Activated CD4-positive, alpha-beta T cell treated with anti-CD3 and anti-CD28 coated beads for 24 hours (primary cell): ENCODE measurements at places on chromosomes 4 and X.

GRCh38 chr4:42733380-42733779 is 76.5 kb upstream of the ATP8A1 start:
- DNase-seq: no peak

GRCh38 chr4:156291317-156291716 is 337.7 kb upstream of the CTSO start:
- DNase-seq: no peak

DNA sequence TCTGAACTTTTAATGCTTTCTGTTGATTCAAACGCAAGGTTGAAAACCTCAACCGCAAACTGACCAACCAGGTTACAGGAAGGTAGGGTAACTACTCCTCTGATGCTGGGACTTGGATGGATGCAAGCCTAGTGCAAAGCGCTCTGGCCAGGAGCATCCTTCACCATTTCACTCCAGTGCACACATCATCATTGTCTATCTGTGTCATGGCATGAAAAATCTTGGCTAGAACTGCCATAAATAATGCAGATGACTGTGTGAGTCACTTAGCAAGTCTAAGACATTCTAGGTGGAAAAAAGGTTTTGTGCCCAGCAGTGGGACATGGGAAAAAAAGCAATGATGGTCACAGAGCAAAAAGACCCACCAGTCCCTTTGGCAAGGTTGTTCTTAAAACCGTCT is 10.9 kb downstream of the ADGRA3 start:
- no peak for DNase-seq

- no peak for DNase-seq
Observed at GRCh38 chr4:1338752-1339414, 8.1 kb upstream of the UVSSA start.

- DNase-seq: no peak
Observed at GRCh38 chr4:185542626-185543315, 7.5 kb upstream of the PDLIM3 start.

GRCh38 chr4:38146383-38146782 is 186.2 kb downstream of the PTTG2 start:
- no peak for DNase-seq

- DNase-seq: no peak
Observed at GRCh38 chr4:137510557-137511265, 21.6 kb downstream of the PCDH18 start.

DNA sequence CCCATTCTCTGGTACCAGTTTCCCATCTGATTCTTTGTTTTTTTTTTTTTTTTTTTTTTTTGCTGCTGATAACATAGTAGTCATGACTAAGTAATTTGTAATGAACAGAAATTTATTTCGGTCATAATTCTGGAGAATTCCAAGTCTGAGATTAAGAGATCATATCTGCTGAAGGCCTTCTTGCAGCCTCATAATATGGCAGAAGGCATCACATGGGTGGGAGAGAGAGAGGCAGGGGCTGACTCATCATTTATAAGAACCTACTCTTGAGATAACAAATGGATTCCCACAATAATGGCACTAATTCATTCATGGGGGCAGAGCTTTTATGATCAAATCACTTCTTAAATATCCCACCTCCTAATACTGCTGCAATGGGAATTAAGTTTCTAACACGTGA is 1034.3 kb downstream of the STIM2 start:
- no peak for DNase-seq

DNA sequence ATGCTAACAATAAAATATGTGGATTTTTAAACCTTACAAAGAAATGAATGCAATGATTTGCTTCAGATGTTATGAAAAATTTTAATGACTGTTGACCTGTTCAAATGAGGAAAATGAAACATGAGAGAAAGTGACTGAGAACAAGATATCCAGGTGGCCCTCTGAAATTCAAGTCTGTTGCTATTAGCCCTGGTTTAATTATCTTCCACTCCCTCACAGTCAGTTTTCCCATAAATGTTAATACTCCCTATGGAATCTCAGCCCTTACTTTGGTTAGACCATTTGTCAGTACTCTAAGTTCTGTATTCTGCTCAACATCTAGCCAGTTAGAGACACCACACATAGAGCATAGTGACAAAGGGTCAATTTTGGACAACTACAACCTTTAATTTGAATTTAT is 327.8 kb downstream of the PDGFC start:
- no peak for DNase-seq

GRCh38 chr4:52837716-52838558 is 24.2 kb upstream of the RASL11B start:
- no peak for DNase-seq

- no peak for DNase-seq
Observed at GRCh38 chrX:69148946-69149345, 16.3 kb downstream of the PJA1 start.

DNA sequence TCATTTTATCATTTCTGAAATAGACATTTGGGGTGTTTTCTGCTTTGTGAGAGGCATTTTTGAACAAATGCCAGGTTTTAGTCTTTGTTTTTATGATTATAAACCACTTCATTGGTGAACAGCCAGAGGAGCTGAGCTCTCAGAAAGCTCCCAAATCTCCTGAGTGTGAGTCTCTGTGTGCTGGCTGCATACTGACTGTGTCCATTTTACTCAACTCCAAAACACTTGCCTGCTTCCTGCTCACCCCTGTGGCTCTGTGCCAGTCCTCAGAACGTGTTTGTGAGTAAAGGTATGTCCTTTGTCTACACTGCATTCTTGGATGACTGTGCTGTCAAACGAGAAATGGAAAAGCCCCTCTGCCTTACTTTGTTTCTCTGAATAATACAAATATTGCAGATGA is 5.4 kb upstream of the LRAT start:
- no peak for DNase-seq

- no peak for DNase-seq
Observed at GRCh38 chr4:49018718-49019295, 32.7 kb downstream of the CWH43 start.

- DNase-seq: no peak
Observed at GRCh38 chr4:1199556-1200331, 27.4 kb upstream of the SPON2 start.

- no peak for DNase-seq
Observed at GRCh38 chr4:119666653-119667091, 38.1 kb upstream of the PDE5A start.

GRCh38 chr4:173489514-173489913 is 40.5 kb downstream of the HAND2 start:
- DNase-seq: no peak

GRCh38 chr4:184961660-184962059 is 56.6 kb upstream of the HELT start:
- DNase-seq: no peak

DNA sequence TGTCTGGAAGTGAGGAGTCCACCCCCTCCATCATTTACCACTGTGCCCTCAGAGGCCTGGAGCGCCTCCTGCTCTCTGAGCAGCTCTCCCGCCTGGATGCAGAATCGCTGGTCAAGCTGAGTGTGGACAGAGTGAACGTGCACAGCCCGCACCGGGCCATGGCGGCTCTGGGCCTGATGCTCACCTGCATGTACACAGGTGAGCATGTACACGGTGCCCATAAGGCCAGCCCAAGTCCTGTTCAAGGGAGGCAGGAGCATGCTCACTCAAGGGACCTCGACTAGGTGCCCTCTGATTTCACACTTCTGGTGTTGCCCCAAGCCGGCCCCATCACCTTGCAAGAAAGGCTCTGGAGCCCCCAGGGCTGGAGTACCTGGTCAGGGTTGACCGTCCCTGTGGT is 13.4 kb upstream of the MSANTD1 start:
- no peak for DNase-seq

GRCh38 chr4:5619913-5620625 is 88.3 kb downstream of the EVC2 start:
- DNase-seq: no peak

- DNase-seq: no peak
Observed at GRCh38 chrX:10598540-10598939, 21.8 kb downstream of the MID1 start.

DNA sequence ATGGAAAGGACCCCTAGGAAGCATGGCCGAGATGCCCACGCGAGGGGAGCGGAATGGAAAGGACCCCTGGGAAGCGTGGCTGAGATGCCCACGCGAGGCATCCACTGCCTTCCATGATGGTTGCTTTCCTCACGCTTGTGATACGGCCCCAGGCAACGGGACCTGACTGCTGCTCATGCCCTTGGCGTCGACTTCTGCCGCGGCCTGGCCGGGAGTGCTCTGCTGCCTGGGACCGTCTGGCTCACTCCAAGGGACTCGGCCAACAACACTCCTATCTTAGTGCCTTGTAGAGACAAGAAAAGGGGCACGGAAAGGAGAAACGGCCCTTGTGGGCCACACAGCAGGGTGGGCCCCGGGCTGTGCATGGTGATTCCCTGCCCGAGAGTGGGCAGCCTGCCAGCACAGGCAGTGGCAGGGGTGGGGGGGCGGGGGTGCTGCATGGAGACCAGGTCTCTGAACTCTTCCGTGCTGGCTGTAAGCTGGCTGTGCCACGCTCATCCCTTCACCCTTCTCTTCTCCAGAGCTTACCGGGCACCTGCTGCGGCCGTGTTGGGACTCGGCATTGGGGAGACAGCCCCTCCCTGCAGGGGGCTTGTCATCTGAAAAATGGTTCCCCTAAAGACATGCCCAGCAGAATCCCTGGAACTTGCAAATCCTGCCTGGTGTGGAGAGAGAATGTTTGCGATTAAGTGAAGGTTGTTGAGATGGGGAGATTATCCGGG is 38.6 kb upstream of the HMX1 start:
- no peak for DNase-seq

DNA sequence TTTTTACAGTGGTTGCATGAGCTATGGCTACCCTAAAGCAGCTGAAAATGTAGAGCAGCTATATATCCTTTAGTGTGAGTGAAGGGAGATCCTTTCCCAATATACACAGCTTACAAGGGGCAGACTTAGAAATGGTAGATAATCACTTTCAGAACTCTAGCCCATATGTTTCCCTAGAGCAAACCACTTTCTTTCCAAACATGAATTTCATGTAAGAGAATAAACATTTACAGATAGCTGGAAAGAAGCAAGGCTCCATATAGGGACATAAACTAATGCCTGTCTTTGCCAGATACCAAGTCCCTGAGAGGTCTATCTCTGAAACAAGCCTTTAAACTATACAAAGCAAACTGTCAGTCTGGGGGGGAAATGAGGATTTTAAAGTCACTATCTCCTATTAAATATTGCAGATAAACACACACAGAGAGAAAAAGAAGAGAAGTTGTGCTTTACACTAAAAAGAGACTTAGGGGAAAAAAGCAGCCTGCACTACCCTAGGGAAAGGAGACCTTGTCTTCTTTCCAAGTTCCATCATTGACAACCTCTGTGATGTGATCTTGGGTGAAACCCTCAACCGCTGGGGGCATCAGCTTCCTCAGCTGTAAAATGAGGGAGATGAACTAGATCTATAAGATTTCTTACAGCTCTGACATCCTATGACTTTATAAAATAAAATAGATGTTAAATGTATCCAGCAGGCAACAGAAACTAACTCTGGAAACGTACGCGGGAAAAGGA is 73.6 kb downstream of the TMEM156 start:
- no peak for DNase-seq

DNA sequence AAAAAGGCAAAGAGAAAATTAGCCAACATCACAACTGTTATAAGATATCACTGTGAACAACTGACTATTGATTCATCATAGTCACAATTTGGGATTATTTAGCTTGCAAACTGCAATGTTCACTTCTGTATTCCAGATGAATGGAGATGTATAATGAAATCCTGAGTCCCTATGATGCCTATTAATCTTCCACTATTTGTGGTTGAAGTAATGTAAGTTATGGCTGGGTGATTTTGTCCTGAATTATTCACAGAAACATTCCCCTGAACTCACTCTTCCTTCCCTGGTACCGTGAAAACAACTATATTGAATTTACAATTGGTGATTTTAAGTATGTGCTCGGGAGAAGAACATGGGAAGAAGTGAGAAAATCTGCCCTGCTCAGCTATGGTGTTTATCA is 50.8 kb upstream of the NPFFR2 start:
- DNase-seq: no peak

DNA sequence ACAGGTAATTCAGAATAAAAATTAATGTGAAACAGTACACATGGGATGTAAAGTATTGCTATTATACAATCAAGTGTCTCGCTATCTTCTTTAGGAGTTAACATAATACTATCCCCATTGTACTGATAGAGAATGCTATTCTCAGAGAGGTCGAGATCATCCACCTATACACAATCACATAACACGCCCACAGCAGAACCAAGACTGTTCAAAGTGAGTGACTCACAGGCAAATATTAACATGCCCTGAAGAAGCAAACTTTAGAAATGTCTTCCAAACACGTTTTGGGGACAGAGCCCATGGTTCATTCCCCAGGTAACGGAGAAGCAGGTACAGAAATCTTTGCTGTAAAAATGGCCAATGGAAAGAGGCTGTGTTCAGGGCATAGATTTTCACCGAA is 50.1 kb upstream of the PHKA2 start:
- no peak for DNase-seq

- DNase-seq: no peak
Observed at GRCh38 chr4:120557372-120557771, 365.2 kb downstream of the PRDM5 start.

DNA sequence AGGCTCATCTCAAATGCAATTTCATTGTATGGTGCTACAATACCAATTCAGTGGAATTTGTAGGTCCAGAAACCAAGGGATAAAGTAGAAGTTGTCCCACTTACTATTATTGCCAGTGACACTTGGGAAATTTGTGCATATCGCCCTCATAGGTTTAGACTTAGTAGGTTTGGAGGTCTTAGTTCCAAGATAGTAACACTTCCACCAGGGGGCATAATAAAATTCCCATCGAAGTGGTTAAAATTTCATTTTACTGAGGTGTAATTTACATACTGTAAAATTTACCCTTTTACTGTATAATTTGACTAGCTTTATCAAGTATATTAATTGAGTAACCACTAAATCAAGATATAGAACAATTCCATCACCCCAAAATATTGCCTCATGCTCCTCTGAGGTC is 174.6 kb downstream of the INPP4B start:
- DNase-seq: no peak

- DNase-seq: no peak
Observed at GRCh38 chr4:48078862-48079655, 55.0 kb downstream of the TXK start.

DNA sequence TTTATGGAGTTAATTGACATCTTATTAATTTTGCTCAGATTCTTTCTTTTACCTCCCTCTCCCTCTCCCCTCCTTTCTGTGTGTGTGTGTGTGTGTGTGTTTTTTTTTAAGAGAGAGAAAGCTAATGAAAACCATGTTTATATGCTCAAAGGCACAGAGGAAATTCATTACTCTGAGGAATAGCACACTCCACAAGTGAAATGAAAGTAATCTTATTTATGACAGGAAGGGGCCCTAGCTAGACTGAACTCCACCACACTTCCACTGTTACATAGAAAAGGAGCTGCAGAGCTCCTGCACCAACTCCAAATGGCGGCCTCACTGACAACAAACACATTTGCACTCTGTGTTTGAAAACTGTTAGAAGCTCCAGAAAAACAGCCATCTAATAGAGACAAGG is 150.6 kb downstream of the RASL11B start:
- no peak for DNase-seq

- DNase-seq: no peak
Observed at GRCh38 chr4:6420036-6420435, 52.4 kb downstream of the PPP2R2C start.

DNA sequence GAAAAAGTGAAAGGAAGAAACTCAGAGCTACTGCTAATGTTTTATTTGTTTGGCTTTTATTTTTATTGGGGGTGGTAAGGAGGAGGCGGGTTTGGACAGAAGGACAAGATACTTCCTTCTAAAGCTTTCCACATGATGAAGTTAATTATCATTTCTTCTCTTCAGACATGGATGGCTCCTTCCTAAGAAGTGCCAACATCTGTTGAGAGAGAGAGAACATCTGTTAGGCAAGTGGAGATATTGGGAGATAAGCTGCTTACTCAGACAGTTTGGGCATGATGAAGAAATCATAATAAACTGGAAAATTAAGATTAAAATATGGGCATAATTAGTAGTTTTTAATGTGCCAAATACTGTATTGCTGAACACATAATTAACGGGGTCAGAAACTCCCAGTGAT is 535.7 kb upstream of the INTU start:
- no peak for DNase-seq
